ENCODE measurements at places on chromosomes 1 and 21.

DNA sequence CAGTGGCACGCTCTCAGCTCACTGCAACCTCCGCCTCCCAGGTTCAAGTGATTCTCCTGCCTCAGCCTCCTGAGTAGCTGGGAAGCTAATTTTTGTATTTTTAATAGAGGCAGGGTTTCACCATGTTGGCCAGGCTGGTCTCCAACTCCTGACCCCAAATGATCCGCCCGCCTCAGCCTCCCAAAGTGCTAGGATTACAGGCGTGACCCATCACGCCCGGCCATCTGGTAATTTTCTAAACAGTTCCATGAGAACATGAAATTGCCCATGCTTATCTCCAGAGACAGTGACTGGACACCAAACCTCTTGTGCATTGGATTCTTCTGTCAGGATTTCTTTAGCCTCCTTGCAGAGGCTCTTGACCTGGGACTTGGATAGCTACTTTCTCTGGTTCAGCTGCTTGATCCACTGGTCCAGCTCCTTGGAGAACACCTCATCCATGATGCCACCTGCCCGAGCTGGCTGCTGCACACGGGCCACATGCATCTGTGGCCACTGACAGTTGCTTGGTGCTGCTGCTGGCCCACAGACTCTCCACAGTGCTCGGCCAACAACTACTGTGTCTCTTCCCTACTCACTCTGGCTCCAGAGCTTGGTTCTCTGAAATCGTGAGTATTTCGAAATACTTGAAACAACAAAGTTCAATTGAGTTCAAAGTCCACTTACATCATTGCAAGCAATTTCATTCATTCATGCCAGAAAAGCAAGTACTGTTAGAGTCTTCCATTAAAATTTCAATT is 40.0 kb upstream of the CTPS1 start:
- DNase-seq = peak; percentile 65

- no peak for DNase-seq
Measured at GRCh38 chr1:4327142-4327541, 327.3 kb upstream of the AJAP1 start.

DNA sequence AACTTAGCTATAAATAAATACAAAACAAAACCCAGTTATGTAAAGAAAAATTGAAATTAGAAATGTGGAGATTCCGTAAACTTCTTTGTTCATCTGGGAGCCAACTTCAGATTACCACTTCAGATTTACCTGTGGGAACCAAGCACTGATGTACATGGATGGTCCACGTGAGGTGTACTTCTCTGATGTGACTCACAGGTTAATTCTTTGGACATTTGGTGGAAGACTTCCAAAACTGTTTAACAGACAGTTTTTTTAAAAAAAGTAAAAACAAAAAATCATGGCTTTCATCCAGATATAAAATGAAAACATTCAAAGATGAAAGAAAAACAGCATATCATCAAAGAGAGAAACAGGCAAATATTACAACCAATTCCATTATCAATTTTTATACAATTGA is 92.0 kb downstream of the MAST2 start:
- DNase-seq = no peak

GRCh38 chr1:18820791-18821641 is 38.4 kb downstream of the TAS1R2 start:
- peak; percentile 81 for DNase-seq

DNA sequence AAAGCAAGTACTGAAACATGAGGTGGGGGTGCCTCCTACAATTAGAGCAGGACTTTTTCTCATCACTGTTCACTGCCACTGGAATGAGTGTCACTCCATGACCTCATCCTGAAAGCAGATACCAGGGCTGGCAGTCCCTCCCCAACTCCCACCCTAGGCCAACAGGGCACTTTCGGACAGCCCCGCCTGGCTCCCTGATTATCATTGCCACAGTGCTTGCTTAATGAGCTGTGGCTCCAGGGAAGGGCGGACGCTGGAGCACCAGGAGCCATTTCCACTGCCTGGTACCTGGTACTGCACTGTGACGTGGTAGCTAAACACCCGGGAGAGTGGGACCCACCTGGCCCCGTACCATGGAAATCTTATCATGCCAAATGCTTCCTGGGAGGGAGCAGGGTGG is 22.3 kb downstream of the SLC9A1 start:
- peak; percentile 69 for DNase-seq

DNA sequence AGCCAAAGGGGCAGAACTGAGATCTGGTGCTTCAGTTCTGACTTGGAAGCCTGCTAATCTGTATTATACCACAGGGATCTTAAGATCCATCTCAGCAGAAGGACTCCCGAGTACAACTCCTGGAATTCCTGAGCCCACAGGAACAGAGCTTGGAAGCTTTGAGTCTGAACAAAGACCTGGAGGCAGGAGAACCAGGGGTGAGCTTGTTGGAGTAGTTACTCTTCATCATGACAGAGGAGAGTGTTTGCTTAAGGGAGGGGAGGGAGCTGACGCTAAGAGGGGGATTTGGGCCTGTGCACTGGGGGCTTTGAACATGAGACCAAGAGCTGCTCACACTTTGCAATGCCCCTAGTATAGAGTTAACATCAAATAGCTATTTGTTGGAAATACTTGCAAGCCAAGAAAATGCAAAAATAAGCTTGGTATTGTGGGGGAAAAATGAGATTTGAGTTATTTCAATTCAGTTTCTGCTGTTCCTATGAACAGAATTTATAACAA is 41.1 kb upstream of the TRABD2B start:
- no peak for DNase-seq

GRCh38 chr1:234320549-234320948 is 52.7 kb upstream of the COA6 start:
- no peak for DNase-seq

DNA sequence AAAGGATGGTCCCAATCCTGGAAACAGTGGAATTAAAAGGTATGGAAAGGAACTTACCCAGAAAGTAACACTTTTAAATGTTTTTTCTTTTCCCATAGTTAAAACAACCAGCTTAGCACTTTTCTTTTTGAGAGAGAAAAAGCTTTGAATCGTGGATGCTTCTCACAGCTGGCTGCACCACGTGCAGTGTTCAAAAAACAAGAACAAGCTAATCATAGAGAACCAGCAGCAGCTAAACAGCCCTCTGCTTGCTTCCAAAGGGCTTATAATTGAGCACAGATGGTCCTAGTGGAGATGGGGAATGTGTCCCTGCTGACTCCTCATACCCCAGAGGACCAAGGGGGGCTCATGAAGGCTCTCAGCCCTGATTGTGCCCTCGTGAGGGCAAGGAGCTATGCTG is 26.4 kb downstream of the UTP25 start:
- no peak for DNase-seq

DNA sequence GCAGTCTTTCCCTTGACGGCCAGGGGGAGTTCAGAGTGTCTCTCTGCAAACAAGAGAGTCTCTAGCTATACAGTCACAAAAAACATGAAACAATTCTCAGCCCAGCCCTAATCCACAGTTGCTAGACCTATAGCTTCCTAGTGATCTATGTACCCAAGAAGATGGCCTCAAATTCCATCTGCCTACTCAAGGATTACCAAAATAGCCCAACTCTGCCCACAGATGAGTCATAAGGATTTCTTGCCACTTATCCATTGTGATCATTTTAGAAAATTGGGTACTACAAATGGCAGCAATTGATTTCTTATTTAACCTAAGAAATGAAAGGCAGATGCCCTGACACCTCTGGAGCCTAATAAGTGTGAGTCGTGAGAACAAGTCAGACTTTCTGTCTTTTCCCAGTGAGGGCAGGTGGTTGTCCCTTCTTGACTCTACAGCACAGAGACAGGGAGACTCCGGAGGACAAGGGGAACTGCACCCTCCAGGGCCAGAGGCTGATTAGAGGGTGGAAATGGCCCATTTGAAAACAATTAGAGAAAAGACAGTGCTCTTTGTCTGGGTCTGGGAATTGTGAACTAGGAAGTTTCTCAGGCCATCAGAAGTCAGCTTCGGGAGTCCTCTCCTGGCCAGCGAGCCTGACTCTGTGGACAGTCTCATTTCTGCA is 65.4 kb downstream of the ABCA4 start:
- DNase-seq = no peak

DNA sequence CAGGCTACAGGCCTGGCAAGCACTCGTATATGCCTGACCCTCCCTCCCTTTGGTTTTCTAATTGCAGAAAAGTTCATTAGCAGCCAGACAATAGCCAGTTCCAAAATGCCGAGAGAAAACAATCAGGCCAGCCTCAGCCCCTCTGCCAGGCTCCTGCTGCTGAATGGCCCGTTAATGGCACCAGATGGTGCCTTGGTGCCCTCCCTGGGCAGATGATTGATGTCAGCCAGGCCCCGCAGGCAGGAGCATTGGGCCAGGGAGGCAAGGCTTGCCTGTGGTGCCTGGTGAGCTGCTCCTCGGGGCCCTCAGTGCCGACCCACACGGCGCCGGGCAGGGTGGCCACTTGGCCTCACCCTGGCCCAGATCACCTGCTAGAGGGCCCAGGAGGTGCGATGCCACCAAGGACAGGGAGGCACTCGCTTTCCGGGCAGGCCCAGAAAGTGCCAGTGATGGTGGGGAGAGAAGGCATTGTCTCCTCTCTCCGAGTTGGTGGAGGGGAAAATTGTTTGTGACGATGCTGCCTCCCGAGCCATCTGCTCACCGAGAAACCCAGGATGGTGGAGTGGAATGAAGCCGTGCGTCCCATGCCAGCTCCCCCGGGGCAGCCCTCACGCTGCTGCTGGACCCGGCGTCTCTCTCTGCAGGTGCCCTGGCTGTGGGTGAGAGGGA is 28.1 kb downstream of the QSOX1 start:
- DNase-seq = no peak

- DNase-seq = no peak
Measured at GRCh38 chr1:199859491-199859933, 168.0 kb upstream of the NR5A2 start.

DNA sequence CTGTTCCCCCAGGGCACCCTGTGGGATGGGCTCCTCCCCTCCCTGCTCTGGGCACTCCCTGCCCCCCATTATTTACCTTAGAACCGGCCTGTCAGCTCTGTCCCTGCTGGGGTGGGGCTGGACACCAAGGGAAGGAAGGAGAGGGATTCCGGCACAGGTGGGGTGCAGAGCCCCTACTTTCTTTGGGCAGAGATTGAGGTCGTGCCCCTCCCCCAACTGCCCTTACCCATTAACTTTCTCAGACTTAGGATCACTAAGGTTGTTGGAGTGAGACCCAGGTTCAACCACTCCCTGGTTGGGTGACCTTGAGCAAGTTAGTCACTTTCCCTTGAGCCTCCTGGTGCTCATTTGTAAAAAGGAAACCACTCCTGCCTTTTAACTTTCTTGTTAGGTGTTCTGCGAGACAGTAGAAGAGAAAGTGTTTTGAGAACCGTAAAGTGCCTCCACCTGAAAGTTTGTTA is 57.0 kb upstream of the SYNC start:
- DNase-seq = no peak

DNA sequence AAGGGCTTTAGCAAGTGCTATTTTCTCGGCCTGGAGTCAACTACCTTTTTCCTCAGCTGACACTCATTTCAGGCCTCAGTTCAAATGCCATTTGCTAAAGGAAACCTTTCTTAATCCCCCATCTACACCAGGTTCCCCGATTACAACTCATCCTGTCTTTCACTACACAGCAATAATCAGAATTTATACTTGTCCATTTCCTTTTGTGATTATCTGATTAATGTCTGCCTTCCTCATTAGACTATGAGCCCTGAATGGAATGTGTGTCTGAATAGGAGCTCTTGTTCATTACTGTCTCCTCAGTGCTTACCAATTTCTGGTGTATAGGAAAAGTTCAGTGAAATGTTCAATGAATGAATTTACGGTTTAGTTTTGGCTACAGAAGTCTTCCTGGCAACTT is 36.9 kb downstream of the ATP1B1 start:
- DNase-seq = no peak

- no peak for DNase-seq
Measured at GRCh38 chr21:45852886-45853400, 128.6 kb upstream of the COL6A1 start.

DNA sequence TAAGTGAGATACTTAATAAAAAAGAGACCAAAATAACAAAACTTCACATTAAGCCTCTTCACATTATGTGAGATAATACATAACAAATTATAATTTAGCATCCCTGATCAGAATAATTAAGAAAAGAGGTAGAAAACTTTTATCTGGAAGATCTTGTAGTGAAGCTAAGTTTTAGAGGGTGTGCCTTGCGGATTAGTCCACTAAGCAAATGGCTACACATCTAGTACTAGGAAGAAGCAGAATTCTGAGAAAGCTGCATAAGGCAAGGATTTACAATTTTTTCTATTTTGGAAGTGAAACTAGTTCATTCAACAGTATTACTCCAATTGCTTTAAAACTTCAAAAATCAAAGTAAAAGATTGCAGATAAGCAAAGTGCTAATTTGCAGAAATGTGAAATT is 3.5 kb downstream of the YOD1 start:
- no peak for DNase-seq

DNA sequence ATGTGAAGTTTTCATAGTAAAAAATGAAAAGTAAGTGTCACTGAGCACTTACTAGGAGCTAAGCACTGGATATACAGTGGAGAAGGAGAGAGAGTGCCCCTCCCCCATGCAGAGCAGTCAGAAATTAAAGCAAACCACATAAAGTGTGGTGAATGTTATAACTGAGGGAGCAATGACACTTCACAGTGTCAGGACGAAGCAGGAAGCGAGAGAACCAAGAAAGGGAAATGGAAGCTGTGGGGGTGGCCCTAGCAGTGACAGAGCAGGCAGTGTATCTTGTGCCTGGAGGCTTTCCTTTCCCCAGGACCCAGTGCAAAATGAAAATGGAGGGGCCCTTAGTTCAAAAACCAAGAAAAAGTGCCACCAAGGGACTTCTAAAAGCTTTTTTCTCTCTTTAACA is 21.5 kb upstream of the RCAN3 start:
- DNase-seq = peak; percentile 14

GRCh38 chr1:36560621-36561360 is 78.1 kb upstream of the CSF3R start:
- no peak for DNase-seq

GRCh38 chr21:34812504-34813265 is 143.9 kb downstream of the CLIC6 start:
- no peak for DNase-seq

GRCh38 chr21:33189237-33189636 is 40.5 kb upstream of the IFNAR2 start:
- no peak for DNase-seq

- no peak for DNase-seq
Measured at GRCh38 chr1:226872437-226872836, 2.0 kb downstream of the PSEN2 start.

DNA sequence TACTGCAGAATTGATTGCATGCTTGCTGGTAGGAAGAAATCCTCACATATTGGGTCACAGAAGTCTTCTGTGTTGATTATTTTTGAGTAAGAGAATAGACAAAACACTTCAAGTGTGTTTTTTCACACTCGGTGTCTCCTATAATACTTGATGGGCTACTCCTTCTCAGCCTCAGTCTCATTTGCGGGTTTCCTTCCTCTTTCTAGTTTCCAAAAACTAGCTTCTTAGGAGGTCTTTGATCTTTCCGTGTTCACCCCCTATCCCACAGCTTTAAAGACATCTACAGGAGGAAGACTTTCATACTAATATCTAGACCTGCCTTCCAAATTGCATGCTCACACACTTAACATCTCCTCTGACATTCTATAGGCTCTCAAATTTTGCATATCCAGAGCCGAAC is 40.7 kb upstream of the NTPCR start:
- no peak for DNase-seq

DNA sequence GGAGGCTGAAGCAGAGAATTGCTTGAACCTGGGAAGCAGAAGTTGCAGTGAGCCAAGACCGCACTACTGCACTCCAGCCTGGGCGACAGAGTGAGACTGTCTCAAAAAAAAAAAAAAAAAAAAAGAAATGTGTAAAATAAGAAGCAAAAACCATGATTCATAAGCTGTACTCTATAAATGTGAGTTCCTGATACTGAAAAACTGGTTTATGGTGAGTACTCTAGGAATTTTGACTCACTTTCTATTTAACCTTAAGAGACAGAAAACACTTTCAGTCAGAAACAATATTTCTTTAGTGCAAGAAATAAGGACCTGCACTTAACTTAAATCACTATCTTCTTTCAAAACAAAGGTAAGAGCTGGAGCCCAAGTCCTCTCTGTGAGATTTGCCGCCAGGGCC is 19.9 kb upstream of the POU2F1 start:
- DNase-seq = no peak
